ENCODE measurements at places on chromosomes 2 and 18.

- no peak for DNase-seq
Observed at GRCh38 chr18:5309888-5310470, 14.5 kb upstream of the ZBTB14 start.

- DNase-seq: no peak
Observed at GRCh38 chr2:206721256-206721920, 3.2 kb upstream of the DYTN start.

- no peak for DNase-seq
Observed at GRCh38 chr2:238376884-238377391, 49.8 kb upstream of the ASB1 start.

GRCh38 chr2:85257970-85258605 is 69.7 kb downstream of the TGOLN2 start:
- no peak for DNase-seq
